Stimulated activated naive CD8-positive, alpha-beta T cell treated with anti-CD3 and anti-CD28 coated beads, Interleukin-15, amount 100 ng/mL, for 72 hours (primary cell): ENCODE measurements at places on chromosomes 13 and 19.

- DNase-seq = no peak
Observed at GRCh38 chr13:77833331-77833863, 85.2 kb downstream of the EDNRB start.

- no peak for DNase-seq
Observed at GRCh38 chr13:114109641-114110041, 22.8 kb downstream of the RASA3 start.

DNA sequence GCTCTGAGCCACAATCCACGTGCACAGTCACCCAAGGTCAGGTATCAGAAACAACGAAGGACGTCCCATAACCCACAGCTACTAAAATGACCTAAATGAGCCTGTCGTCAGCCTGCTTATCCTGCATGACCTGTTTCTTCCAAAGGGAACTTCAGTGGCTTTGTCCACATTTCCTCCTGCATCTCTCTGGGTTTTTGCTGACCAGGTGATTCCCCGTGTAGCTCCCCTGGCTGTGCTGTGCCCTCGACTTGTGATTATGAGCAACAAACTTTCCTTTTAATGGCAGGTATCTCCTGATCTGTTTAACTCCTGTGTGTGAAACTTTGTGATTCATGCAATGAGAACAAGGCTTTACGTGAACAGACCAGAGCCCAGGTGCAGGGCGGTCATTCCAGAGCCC, 81.0 kb downstream of the PEG3 start:
- DNase-seq = no peak

DNA sequence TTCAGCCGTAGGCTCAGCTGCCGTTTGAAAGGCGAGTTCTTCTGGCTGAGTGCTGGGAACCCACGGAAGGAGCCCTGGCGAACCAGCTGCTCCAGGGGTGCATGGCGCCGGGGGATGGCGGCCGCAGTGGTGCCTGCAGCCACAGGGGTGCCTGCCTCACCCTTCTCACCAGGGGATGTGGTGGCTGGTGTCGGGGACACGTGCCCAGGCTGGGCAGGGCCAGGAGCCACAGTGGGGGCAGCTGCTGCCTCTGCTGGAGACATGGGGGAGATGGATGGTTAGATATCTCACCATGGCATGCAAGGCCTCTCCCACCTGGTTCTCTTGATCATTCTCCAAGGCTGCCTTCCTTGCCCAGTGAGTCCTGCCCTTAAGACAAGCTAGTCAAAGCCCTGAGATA, 17.1 kb downstream of the NUMBL start:
- no peak for DNase-seq

DNA sequence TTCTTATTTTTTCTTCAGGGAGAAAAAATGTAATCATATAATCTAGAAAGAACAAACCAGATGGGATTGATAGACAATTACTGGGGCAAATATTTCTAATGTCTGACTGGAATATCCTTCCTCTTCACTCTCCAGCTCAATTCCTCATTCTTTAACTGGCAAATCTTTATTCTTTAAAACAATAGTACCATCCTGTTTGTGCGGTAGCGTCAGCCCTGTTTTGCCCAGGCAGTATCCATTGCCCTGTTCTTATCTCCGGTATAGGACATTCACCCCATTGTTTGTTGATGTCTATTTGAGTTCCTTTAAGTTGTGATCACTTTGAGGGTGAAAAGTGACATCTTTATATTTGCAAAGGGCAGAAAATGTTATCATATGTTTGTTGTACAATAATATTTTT, 185.4 kb downstream of the POSTN start:
- no peak for DNase-seq

- no peak for DNase-seq
Observed at GRCh38 chr19:38267761-38268483, 3.5 kb downstream of the SPINT2 start.

- DNase-seq = no peak
Observed at GRCh38 chr13:70042193-70042592, 65.4 kb upstream of the ATXN8OS start.
